Stimulated activated CD4-positive, alpha-beta T cell treated with anti-CD3 and anti-CD28 coated beads, Interleukin-1b, Interleukin-23, amount 100 ng/mL, for 1 hour (primary cell): ENCODE measurements at places on chromosomes 1 and 21.
A peak's percentile ranks its signal among the peaks of the same experiment; 100 is the strongest.

- no peak for DNase-seq
Measured at GRCh38 chr1:105608713-105609112, 1447.8 kb upstream of the PRMT6 start.

GRCh38 chr1:110186558-110186957 lies 23.6 kb upstream of the KCNC4 start:
- no peak for DNase-seq

- peak; percentile 32 for DNase-seq
Measured at GRCh38 chr1:205711105-205712048, 31.1 kb upstream of the SLC45A3 start.

- no peak for DNase-seq
Measured at GRCh38 chr1:38004284-38005108, 818 bp downstream of the FHL3 start.

- no peak for DNase-seq
Measured at GRCh38 chr1:109186733-109187086, 27.0 kb upstream of the SARS1 start.

DNA sequence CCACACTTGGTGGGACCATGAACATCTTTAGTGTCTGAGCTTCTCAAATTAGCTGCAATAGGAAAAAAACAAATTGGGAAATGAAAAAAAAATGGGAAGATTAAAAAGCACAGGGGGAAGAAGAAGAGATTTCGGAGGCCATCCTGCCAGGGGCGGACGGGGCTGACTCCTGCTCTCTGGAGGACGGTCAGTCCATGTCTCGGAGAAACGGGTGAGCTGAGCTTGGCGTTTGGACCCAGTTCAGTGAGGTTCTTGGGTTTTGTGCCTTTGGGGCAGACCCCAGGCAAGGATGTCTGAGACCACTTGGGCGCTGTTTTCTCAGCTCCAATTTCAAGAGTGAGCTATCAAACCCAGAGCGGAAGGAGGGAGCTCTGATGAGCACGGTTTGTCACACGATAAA lies 123.9 kb downstream of the PRDM2 start:
- DNase-seq = no peak
